Fibroblast of lung (primary cell): ENCODE measurements at places on chromosomes 5 and 9.

DNA sequence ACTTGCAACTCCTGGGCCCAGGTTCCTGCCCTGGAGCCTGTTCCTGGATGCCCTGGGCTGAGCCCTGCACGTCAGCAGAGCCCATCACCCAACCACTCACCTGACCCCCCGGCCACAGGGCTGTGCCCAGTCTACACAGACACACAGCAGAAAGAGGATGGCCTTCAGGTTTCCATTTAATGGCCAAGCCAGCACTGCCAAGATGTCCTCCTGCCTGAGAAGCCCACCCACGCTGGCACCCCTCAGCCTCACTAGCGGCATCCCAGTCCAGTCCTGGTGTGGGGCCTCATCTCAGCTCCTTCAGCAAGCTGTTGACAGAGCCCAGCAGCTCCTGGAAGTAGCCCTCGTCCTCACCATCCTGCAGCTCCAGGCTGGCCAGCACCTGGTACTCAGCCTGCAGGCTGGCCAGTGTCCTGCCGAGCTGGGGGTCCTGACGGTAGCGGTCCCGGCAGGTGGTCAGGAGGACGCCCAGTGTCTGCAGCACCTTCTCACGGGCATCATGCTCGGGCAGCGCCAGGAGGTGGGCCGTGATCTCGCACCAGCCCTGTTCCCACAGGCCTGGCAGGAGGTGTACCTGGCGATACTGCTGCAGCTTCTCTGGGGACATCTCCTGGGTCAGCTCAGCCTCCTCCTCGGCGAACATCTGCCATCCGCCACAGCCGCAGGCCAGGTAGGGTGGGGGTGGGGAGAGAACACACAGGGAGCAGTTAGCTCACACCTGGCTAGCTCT lies 71.9 kb upstream of the LRRTM2 start:
- H3K36me3 ChIP-seq: peaks cover 6% of the 10 kb centered on the region
- H3K4me1 ChIP-seq: peaks cover 3% of the 10 kb centered on the region
- no peak overlapping the region for H3K27ac ChIP-seq
- H3K27me3 ChIP-seq: no peaks in the 10 kb centered on the region
- H3K4me3 ChIP-seq: no peak overlapping the region
- no peak for DNase-seq

GRCh38 chr5:62719061-62719720 lies 140.6 kb downstream of the LRRC70 start:
- H3K27me3 ChIP-seq: no peaks in the 10 kb centered on the region
- H3K36me3 ChIP-seq: no peaks in the 10 kb centered on the region
- H3K4me1 ChIP-seq: no peaks in the 10 kb centered on the region
- H3K27ac ChIP-seq: no peak overlapping the region
- no peak for DNase-seq

DNA sequence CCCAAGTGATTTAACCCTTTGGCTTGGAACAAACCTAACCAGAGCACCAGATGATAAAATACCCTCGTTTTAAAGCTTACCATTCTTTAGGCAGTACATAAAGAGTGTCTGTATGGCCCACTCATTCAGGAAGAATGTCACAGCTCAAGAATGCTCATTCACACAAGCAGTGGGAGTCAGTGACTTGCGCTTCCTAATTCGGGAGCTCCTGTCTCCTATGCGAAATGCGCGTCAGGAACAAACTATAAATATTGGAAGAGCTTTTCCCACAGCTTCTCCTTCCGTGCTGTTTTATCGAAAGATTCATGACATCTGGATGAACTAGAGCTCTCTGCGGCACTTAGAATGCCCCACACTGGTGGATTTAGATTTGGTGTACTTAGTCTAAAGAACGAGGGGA lies 66.6 kb downstream of the NTRK2 start:
- no peaks in the 10 kb centered on the region for H3K27me3 ChIP-seq
- no peaks in the 10 kb centered on the region for H3K4me1 ChIP-seq
- DNase-seq: no peak
- no peak overlapping the region for H3K4me3 ChIP-seq

DNA sequence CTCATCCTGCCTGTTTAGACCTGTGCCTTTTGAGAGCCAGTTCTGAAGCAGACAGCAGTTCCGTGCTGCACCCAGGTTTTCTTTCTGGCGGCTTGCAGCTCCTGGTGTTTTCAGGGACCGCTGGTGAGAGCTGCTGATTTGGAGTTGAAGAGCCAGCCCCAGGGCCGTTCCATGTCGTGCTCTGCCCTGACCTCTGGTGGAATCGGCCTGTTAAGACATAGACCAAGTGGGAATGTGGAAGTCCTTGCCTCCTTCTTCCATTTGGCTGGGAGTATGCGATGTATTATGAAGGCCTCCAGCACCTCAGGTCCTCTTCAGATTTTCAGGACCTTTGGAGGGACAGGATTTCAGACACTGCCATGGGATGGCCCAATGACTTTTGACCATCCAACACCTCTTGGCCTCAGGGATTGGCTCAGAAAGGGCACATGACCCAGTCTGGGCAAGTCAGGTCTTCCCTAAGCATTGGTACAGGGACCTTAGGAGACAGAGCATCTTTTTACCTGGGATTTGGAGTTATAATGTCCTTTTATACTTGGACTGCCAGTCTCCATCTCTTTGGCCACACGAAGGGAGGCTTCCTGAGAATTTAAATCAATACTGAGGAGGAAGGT lies 136.1 kb upstream of the CLINT1 start:
- H3K27me3 ChIP-seq: no peaks in the 10 kb centered on the region
- no peaks in the 10 kb centered on the region for H3K36me3 ChIP-seq
- DNase-seq: peak; percentile 47
- H3K4me1 ChIP-seq: no peaks in the 10 kb centered on the region
- H3K4me3 ChIP-seq: no peak overlapping the region
- H3K27ac ChIP-seq: no peak overlapping the region

- no peak for DNase-seq
- no peak within 1 kb of the TSS for H3K27ac ChIP-seq
- H3K36me3 ChIP-seq: no peaks in the 10 kb centered on the region
- no peaks in the 10 kb centered on the region for H3K4me1 ChIP-seq
- H3K27me3 ChIP-seq: no peaks in the 10 kb centered on the region
Observed at GRCh38 chr9:35958104-35958837, at the start of gene OR2S2. TSS of gene OR2S2 (minus strand) at chr9:35958154. CDS start at chr9:35958098, 56 bp downstream.

GRCh38 chr9:112007575-112008240 lies 111.1 kb downstream of the UGCG start:
- H3K4me3 ChIP-seq: no peak overlapping the region
- no peaks in the 10 kb centered on the region for H3K27me3 ChIP-seq
- peaks cover 8% of the 10 kb centered on the region for H3K4me1 ChIP-seq
- peak; percentile 66 for DNase-seq
- H3K36me3 ChIP-seq: no peaks in the 10 kb centered on the region
- no peak overlapping the region for H3K27ac ChIP-seq

- no peak overlapping the region for H3K4me3 ChIP-seq
- peak; percentile 67 for DNase-seq
- H3K36me3 ChIP-seq: no peaks in the 10 kb centered on the region
- peak overlapping the region; percentile 26 for H3K27ac ChIP-seq
- no peaks in the 10 kb centered on the region for H3K27me3 ChIP-seq
- H3K4me1 ChIP-seq: no peaks in the 10 kb centered on the region
Observed at GRCh38 chr9:81410201-81410600, 279.1 kb downstream of the TLE1 start.

GRCh38 chr5:42984307-42984706 lies 55.8 kb downstream of the ANXA2R start:
- no peaks in the 10 kb centered on the region for H3K36me3 ChIP-seq
- no peak overlapping the region for H3K4me3 ChIP-seq
- DNase-seq: no peak
- H3K27ac ChIP-seq: no peak overlapping the region

DNA sequence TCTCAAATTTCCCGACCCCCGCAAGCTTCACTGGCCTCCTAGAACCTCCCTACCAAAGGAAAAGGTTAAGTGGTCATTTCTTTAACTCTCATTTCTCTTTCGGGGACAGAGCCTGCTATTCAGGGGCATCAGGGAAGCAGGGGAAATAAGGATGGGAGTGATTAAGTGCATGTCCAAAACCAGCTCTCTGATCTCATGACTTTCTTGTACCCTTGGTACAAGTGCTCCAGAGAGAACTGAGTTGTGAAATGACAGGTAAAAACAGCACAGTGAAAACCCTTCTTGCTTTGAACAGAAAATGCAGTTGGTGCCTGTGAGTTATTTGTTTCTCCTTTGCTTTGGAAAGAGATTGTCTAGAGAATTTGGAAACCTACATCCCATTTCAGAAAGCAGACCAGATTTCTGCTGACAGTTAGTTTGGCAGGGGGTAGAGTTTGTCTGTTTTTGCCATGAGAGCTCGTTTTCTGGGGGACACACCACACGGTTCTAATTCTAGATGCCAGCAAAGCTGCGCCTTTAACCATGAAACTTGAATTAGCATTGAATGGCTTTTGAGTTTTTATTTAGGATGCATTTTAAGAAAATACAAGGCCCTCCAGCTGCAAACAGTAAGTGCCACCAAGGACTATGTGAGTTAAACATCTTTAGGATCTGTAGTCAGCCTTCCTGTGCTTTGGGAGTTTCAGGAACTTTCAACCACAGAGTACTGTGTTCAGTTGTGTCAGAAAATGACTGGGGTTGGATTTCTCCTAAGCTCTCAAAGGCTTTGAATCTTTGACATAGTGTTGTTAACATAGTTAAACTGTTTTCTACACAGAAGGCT lies 161.7 kb upstream of the LHFPL2 start:
- H3K4me3 ChIP-seq: no peak overlapping the region
- peaks cover 11% of the 10 kb centered on the region for H3K4me1 ChIP-seq
- no peak for DNase-seq
- H3K27ac ChIP-seq: no peak overlapping the region
- no peaks in the 10 kb centered on the region for H3K27me3 ChIP-seq

GRCh38 chr5:56833325-56833724 lies 18.0 kb downstream of the MAP3K1 start:
- DNase-seq: no peak
- no peak overlapping the region for H3K4me3 ChIP-seq
- H3K27me3 ChIP-seq: no peaks in the 10 kb centered on the region
- H3K27ac ChIP-seq: no peak overlapping the region

- no peaks in the 10 kb centered on the region for H3K36me3 ChIP-seq
- no peaks in the 10 kb centered on the region for H3K27me3 ChIP-seq
- peak overlapping the region; percentile 90 for H3K4me3 ChIP-seq
- H3K27ac ChIP-seq: peak overlapping the region; percentile 88
Observed at GRCh38 chr5:62306896-62307689, 1.1 kb downstream of the KIF2A start.

GRCh38 chr5:6370580-6370979 lies 7.8 kb downstream of the MED10 start:
- DNase-seq: no peak
- no peaks in the 10 kb centered on the region for H3K4me1 ChIP-seq
- H3K4me3 ChIP-seq: no peak overlapping the region
- H3K27me3 ChIP-seq: no peaks in the 10 kb centered on the region
- no peak overlapping the region for H3K27ac ChIP-seq
